ENCODE measurements at places on chromosomes 11 and 22. TPM values are rescaled to one million over a fixed set of nuclear protein-coding genes. Genes with fewer than 3 reads are reported as not detected.

Gene CDCA5
- polyA plus RNA-seq: 27.9 TPM

GRCh38 chr11:128365044-128365443, 222.3 kb downstream of the ETS1 start:
- peak; percentile 66 for DNase-seq

DNA sequence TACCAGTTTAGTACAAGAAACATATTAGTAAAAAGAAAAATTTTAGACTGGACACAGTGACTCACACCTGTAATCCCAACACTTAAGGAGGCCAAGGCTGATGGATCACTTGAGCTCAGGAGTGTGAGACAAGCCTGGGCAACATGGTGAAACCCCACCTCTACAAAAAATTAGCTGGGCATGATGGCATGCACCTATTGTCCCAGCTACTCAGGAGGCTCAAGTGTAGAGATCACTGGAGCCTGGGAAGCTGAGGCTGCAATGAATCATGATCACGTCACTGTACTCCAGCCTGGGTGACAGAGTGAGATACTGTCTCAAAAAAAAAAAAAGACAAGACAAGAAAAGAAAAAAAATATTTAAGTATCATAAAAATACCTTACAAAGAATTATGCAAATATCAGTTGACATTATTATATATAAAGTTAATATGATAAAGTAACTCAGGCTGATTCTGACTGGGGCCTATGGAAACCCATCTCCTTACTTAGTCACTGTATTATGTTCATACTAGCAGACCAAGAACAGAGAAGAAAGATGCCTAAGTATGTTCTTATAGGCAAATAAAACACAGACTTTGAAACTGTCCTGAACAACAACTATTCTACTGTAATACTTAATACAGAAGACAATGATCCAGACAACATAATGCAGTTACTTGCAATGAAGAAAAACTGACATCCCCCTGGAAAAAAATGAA, 27.3 kb downstream of the FAM168A start:
- no peak for DNase-seq

- no peak for DNase-seq
Observed at GRCh38 chr22:43467216-43467940, 55.6 kb downstream of the MPPED1 start.

- no peak for DNase-seq
Observed at GRCh38 chr11:72776844-72777754, 16.7 kb downstream of the STARD10 start.

- no peak for DNase-seq
Observed at GRCh38 chr22:29892315-29893156, 9.6 kb downstream of the MTMR3 start.

Gene SLC6A5
- not detected for polyA plus RNA-seq

Gene DEPDC5
- polyA plus RNA-seq: 15.8 TPM

DNA sequence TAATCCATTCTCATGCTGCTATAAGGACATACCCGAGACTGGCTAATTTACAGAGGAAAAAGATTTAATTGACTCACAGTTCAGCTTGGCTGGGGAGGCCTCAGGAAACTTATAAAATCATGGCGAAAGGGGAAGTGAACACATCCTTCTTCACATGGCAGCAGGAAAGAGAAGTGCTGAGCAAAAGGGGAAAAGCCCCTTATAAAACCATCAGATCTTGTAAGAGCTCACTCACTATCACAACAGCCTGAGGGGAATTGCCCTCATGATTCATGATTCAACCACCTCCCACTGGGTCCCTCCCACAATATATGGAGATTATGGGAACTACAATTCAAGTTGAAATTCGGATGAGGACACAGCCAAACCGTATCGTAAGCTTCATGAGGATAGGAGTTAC, 3.8 kb upstream of the CYB5R2 start:
- DNase-seq: no peak

Gene DPP3
- 16.8 TPM for polyA plus RNA-seq

DNA sequence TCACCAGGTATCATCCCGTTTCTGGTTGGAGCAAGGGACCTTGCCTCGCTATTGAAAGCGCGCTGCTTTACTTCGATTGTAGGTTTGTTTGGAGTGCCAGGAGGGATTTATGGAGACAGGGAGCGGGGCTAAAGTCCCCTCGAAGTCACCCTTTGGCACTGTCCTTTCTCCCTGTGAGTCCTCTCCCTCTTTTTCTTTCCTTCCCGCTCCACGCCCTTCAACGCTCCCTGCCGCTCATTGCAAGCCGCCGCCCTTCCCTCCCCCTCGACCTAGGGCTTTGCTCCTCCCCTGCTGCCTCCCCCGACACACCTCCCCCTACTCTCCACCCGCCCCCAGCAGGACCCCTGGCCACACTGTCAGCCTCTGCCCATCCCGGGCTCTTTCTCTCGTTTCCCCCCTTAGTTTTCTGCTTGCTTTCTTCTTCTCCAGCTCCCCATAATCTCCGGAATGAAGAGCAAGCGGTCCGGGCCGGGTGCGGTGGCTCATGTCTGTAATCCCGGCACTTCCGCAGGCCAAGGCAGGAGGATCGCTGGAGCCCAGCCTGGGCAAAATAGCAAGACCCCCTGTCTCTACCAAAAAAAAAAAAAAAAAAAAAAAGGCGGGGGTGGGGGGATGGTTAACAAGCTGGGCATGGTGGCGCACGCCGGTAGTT, 41.0 kb downstream of the AHNAK start:
- DNase-seq: no peak

DNA sequence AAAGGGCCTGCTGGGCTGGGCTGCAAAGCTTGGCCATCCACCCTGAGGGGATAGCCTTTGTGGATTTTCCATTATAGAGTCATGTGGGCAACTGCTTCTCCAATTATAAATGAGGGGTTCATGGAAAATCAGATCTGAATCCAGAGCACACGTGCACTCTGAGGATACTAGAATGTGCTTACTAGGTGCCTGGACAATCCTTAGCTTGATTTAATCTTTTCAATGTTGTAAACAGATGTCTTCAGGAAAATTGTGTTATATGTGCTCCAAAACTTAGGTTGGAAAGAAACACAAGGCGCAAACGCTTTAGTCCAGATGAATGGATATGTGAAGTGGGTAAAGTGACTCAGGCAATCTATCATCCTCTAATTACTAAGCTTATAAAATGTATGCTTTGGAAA, 92.0 kb downstream of the SLC17A6 start:
- no peak for DNase-seq

Gene OR6T1
- not detected for polyA plus RNA-seq

- no peak for DNase-seq
Observed at GRCh38 chr11:69771466-69771865, 3.7 kb downstream of the FGF4 start.

GRCh38 chr11:40921246-40921645, 538.2 kb downstream of the LRRC4C start:
- DNase-seq: no peak

DNA sequence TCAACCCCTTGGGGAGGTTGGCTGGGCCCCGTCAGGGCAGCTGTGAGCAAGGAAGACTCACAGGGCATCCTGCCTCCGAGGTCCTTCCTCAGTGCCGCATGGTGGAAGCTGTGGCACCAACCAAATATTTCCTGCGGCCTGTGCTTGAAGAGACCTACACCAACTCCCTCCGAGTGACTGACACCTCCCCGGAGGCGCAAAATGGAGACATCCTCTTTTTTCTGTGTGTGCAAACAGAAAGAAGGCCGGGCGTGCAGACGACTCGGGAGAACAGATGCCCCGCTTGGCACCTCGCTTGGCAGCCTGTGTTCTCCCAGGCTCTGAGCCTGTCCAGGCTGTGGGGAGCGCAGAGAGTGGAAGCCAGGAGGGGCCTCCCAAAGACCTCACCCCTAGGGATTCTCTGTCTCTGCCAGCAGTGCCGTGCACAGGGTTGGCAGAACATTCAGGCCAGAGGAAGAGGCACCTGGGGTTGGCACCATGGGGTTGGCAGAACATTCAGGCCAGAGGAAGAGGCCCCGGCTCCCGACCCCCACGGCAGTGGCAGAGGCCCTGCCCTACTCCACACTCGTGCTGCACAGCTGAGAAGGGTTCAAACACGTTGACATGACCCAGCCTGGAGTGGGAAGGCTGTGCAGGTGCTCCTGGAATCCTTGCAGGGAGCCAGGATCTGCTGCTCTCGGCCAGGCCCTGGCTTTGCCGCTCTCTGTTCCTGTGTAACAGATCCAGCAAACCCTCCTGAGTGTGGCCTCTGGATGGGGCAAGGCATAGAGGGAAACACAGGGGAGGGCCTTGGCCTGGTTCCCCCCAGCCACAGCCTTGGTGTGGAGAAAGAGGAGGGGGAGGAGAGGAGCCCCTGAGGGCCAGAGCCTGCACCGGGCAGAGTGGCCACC, 805.5 kb downstream of the BRD1 start:
- DNase-seq: no peak

GRCh38 chr22:37544955-37545702, 15.2 kb upstream of the CDC42EP1 start:
- no peak for DNase-seq

Gene CARNS1
- polyA plus RNA-seq: 2.9 TPM

DNA sequence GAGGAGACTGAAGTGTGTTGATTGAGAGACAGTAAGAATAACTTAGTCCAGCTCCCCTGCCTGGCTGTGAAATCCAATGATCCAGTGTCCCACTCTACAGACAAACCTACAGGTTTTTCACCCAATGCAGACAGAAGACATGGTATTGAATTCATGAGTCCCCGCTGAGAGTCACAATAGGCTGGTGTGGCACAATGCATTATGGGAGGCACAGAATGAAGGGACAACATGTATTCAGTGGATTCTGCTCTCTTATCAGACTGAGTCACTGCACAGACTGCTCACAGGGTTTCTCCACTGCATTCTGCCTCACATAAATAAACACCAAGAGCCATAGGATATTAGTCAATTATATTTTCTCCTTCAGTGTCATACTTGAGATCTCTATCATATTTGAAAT, 55.2 kb upstream of the TOP3B start:
- no peak for DNase-seq

- DNase-seq: no peak
Observed at GRCh38 chr11:77109236-77110019, 6.8 kb downstream of the OMP start.

DNA sequence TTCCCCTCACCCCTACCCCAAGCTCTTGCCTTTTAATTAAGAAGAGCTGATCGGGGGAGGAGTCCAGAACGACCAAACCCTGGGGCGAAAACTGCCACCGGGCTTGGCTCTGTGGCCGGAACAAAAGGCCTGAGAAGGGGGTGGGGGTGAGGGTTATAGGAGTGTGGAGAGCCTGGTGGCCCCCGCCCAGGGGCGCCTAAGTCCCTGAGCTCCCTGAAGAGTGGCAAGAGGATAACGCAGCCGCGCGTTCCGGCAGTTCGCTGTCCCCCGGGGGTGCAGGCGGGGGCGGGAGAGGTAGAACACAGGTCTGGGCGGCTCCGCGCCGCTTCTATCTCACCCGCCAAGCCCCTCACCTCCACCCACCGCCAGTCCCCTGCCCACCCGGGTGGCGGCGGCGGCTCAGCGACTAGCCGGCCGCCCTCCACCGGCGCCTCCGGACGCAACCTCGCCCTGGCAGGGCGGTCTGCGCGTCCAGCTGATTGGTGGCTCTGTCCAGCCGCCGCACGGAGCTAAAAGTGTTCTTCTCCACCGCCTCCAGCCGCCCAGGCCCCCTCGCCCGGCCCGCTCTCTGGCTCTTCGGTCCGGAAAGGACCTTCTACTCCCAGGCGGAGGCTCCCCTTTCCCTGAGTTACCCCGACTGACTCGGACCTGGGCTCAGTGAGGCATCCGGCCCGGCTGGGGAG, 18.7 kb upstream of the BDNF start:
- peak; percentile 75 for DNase-seq

DNA sequence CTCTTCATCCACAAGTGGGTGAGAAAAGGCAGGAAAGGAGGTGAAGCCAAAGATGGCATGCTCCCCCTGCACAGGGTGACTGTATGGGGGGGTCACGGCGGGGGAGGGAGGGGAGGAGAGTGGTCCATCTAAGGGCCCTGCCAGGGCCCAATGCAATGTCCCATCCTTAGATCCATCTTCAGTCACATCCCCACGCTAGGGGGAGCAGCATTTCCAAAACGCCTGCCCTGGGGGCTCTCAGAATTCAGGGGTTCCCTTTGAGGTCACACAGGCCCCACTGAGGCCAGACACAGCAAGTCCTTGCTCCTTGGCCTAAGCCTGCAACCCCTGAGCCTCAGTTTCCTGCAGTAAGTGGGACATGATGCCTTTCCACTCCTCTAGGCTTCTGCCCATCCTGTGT, 52.4 kb downstream of the RTN4R start:
- DNase-seq: no peak

DNA sequence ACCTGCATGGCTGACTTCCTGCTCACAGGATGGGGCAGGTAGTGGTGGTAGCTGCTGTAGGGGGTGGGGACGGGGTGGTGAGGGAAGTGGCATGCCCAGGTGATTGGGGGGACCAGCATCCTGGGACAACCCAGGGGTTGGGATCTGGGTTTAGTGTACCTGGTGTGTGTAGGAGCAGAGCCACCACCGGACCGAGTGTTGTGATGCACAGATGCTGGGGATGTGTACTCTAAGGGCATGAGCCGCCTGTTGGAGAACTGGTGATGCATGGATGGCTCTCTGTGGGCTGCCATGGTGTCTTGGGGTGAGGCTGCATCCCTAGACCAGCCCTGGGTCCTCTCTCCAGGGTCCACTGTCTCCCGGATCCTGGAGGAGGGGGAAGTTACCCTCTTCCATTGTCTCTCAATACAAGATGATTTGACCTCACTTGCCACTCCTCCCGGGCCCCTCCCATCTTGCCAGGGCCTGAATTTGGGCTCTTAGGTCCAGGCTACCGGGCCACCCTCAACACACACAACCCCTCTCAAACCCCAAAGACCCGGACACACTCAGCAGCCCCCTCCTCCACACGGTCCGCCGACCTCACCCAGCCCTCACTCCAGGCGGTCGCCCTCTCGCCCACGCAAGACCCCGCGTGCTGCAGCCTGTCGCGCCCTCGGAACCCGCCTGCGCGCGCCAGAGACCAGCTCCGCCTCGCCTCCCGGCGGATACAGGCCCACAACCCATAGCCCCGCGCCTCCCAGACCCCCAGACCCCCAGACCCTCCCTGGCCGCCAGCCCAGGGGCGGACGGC, 619 bp downstream of the LRRC75B start:
- DNase-seq: no peak

Gene CXCR5
- not detected for polyA plus RNA-seq

Gene CLP1
- polyA plus RNA-seq: 13.1 TPM

Gene NXPE1
- not detected for polyA plus RNA-seq

Gene KLHL35
- 1.1 TPM for polyA plus RNA-seq

Gene FIBIN
- polyA plus RNA-seq: 8.6 TPM

GRCh38 chr22:37633089-37633624, 6.3 kb upstream of the SH3BP1 start:
- no peak for DNase-seq

DNA sequence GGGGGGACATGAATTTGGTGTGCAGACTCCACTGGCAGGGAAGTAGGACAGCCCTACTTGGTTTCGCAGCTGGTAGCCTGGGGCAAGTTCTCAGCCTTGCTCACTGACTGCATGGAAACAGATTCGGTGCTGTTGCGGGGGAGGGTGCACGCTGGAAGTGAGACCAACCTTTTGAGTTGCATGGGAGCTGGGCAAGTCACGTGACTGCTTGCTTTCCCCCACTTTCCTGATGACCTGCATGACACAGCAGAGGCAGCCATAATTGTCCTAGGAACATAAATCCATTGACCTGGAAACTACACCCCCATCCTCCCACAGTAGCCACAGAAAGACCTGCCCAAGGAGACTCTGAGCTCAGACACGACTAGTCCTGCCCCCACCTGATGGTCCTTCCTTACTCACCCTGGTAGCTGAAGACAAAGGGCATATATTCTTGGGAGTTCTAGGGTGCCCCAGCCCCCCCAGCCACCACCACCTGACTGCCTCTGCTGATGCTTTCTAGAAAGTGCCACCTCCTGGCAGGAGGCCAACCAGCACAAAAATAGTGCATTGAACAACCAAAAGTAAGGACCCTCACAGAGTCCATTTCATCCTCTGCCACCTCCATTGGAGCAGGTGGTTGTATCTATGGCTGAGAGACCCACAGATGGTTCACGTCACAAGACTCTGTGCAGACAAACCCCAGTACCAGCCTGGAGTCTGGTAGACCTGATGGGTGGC, 4.1 kb upstream of the HBG2 start:
- DNase-seq: no peak

All from left lung (tissue), 14 donors.